ENCODE measurements at places on chromosomes 13 and 19.

DNA sequence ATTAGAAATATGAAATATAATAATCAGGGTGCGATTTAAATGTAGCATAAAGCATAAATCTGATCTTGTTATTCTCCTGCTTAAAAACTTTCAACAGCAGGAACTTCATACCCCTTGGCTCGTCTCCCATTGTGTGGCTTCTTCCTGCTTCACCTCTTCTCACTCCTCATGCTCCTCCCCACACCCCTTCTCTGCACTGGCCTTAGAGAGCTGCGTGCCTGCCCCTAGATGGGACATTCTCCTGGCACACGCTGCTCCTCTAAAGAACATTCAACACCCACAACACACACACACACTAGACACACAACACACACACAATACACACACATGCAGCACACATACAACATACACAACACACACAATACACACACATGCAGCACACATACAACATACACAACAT lies 104.6 kb upstream of the RAP2A start:
- DNase-seq = no peak

DNA sequence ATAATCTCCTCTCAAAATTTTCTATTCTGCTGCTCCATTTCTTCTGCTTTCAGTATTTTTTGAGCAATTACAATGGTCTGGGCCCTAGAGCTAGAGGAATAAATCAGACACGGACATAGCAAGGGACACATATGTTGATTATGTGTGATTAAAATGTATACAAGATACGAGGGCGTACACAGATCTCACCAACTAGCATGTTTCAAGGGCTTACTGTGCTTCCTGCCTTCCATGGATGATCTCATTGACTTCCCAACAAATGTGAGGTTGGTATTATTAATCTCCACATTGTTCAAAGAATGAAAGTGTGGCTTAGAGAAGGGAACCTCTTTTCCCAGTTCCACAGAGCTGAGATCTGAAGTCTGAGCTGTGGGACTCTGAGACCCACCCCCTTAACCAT lies 9.1 kb downstream of the PLD3 start:
- DNase-seq = no peak

DNA sequence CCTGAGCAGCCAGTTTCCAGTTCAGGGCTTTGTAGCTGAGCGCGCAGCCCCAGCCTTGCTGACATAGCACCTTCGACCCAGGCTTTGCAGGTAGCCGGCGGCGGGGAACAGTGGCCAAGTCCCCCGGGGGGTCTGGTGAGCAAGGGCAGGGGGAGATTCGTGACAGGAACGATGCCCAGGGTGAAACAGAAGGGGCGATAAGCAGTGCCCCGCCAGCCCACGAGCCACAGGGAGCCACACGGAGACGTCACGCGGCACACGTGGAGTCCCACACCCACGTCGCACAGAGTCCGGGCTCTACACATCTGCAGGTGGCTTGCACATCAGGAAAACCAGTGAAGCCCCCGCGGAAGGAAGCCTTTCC lies 127.2 kb downstream of the SOX1 start:
- DNase-seq = no peak

GRCh38 chr19:2176337-2176994 lies 12.7 kb downstream of the DOT1L start:
- DNase-seq = no peak

GRCh38 chr19:1698636-1699035 lies 46.2 kb upstream of the TCF3 start:
- no peak for DNase-seq

- no peak for DNase-seq
These were observed 62.4 kb downstream of the MBD3L2B start for GRCh38 chr19:6958791-6959190.

- DNase-seq = no peak
These were observed 37.3 kb downstream of the KL start for GRCh38 chr13:33053397-33054066.

DNA sequence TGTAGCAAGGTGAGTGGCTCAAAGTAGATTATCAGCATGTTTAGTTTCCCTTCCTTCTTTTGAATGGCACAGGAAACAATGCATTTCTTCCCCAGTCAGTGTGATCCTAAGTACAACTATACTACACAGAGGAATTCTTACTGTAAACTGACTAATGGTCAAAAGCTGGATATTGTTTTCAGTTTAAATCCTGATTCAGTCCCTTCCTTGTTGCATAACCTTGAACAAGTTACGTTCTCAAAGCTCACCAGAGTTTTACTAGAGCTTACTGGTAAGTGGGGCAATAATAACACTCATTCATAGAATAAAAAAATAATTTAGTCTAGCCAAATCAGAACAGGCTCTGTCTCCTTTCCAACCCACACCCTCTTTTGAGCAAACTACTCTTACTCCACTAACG lies 180.1 kb downstream of the POSTN start:
- DNase-seq = no peak

- DNase-seq = no peak
These were observed 75.3 kb upstream of the CLDN10 start for GRCh38 chr13:95477187-95477586.

- no peak for DNase-seq
These were observed 689 bp downstream of the ING1 start for GRCh38 chr13:110713981-110714796.

DNA sequence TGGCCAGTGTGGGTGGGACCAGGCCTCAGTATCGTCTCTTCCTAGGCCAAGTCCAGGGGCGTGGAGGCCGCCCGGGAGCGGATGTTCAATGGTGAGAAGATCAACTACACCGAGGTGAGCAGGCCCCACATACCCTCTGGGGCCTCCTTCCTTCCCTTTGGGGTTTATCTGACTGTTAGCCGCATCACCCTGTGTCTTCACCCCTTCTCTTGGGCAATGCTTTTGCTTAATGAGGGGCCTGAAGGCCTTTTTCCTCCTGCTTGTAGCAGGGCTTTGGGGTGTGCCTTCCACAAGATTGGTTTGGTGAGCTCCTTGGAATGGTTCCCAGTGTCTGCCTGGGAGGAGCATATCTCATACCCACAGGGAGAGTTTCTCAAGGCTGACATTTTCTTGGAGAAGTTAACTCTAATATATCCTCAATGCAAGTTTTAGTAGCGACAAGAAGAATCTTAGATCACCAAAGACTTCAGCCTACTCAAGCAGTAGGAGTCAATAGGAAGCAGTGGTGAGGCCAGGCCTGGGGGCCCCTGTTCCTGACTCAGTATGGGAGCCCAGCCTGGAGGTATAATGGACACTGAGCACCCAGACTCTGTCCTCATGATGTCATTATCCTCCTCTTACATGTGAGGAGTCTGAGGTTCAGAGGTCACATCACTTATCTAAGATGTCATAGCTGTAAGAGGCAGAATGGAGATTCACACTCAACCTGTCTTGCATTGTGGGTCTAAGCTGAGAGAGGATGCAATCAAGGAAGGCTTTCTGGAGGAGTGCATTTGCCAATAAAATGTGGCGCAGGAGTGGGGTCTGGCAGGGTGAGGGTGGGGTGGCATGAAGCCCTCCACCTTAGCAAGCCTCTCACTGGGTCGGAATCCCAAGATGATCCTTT lies 2.0 kb downstream of the GPI start:
- DNase-seq = no peak

GRCh38 chr13:106874323-106874722 lies 306.4 kb upstream of the ARGLU1 start:
- DNase-seq = no peak

GRCh38 chr19:6721773-6722172 lies 1.3 kb upstream of the C3 start:
- no peak for DNase-seq

GRCh38 chr19:49713236-49713845 lies 22.4 kb downstream of the CPT1C start:
- DNase-seq = no peak

DNA sequence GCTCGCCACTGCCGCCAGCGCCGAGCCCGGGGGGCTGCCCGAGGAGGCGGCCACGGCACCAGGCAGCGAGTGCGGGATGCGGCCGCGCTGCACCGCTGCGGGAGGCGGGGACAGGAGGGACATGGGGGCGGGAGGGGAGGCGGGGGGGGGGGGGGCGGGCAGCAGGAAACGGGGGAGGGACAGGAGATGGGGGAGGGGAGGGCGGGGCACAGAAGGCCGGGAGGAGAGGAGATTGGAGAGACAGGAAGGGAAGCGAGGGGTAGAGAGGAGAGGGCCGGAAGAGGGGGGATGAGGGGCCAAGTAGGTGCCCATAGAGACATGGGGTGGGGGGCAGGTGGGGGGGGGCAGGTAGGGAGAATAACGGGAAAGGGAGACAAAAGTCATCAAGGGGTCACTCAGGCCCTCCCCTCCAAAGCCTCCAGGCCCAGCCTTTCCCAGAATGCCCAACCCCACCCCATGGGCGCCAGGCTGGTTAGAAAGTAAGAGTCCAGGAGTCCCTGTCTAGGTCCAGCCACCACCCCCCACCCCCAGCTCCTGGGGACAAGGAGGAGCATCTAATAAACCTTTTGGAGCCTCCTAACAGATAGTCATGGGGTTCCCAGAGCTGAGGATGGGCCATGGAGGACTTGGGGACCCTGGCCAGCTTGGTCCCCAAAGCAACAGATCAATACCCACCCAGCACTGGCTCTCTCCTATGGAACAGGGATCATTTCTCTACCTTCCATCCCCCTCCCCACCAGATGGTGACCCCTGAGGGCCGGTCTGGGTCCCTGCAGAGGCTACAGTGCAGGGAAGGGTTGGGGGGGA lies 9.5 kb downstream of the NR2F6 start:
- no peak for DNase-seq

- no peak for DNase-seq
These were observed 4.4 kb upstream of the LILRA5 start for GRCh38 chr19:54317108-54317964.

- DNase-seq = no peak
These were observed 5.8 kb downstream of the EGLN2 start for GRCh38 chr19:40804783-40805242.

- DNase-seq = no peak
These were observed 11.2 kb upstream of the PROZ start for GRCh38 chr13:113147206-113147605.

GRCh38 chr13:60392131-60392530 lies 4.9 kb upstream of the TDRD3 start:
- no peak for DNase-seq

DNA sequence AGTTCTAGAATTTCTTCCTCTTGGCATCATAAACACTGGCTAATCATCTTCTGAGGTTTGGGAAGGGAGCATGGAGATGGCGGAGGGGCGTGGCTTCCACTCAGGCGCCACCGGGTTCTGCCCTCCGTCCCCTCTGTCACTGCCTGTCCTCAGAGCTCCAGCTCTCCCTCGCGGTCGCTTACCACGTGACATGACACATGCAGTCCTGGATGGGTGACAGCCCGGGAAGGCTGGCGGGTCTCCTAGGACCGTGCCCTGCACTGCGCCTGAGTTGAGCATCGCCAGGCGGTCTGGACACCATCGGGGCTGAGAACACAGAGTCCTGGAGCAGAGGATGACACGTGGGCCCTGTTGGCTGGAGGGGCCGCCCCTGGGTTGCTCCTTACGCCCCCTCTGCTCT lies 123.3 kb downstream of the RAB20 start:
- DNase-seq = no peak

DNA sequence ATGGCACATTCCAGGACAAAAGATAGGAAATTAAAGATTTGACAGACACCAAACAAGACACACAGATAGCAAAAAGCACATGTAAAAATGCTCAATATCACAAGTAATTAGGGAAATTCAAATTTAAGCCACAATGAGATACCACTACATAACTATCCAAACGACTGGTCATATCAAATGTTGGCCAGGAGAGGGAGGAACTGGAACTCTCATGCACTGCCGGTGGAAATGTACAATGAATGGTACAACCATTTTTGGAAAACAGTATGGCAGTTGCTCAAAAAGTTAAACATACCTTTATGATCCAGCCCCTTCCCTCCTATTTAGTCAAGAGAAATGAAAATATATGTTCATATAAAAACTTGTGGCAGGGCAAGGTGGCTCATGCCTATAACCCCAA lies 36.8 kb upstream of the CYP2S1 start:
- DNase-seq = no peak

GRCh38 chr13:100306030-100306429 lies 217.1 kb downstream of the PCCA start:
- DNase-seq = no peak

GRCh38 chr13:100875392-100876043 lies 200.9 kb upstream of the TMTC4 start:
- no peak for DNase-seq

- DNase-seq = no peak
These were observed 25.3 kb upstream of the MIER2 start for GRCh38 chr19:369876-370275.

- DNase-seq = no peak
These were observed 29.4 kb downstream of the ERCC5 start for GRCh38 chr13:102875256-102875655.

DNA sequence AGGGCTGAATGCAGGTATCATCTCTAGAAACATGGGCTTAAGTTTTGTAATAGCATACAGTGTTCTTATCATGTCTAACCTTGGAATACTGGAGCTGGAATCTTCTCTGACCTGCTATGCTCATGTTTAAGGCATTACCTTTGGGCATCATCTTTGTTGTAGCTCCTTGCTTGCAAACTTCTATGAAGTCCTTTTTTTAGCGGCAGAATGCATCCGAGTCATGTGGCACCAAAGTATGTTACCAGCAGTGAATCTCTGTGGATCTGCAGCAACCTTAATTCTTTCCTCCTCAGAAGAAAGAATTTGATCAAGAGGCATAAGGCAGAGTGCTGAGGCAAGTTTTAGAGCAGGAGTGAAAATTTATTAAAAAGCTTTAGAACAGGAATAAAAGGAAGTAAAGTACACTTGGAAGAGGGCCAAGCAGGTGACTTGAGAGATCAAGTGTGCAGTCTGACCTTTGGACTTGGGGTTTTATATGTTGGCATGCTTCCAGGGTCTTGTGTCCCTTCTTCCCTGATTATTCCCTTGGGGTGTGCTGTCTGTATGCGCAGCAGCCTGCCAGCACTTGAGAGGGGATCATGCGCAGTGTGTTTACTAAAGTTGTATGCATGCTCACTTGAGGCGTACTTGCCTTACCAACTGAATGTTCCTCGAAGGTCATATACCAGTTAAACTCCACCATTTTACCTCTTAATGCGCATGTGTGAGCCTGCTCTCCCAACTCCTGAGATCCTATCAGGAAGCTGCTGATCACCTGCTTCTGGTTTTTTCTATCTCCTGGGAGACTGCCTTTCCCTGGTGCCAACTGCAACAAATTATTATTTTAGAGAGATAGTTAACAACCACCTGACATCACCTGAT lies 115.5 kb downstream of the LACC1 start:
- DNase-seq = no peak

GRCh38 chr19:38425810-38426466 lies at the start of gene RASGRP4:
Gene RASGRP4, minus strand, starts transcription at chr19:38426219. Its CDS starts 128 bp downstream, at chr19:38426091.
- no peak for DNase-seq

DNA sequence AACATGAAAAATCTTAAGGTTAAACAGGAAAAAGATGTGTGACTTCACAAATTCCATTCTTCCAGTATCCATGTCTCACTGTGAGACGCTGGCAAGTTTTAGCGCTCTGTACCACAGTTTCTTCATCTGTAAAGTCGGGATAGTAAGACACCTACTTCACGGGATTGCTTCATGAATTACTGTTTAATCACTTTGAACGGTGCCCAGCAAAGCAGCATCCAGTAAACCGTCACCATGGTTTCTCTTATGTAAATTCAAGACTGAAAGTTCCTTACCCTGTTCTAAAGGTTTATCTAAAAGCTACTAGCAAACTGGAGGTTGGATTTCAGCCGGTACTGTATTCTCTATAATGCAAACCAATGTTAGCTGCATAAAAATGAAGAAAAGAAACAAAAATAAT lies 53.5 kb downstream of the KATNAL1 start:
- no peak for DNase-seq

- DNase-seq = no peak
These were observed 340.7 kb downstream of the MTUS2 start for GRCh38 chr13:29160862-29161261.

GRCh38 chr13:81615031-81615430 lies 1274.1 kb upstream of the SPRY2 start:
- no peak for DNase-seq
